Motor neuron (in vitro differentiated cells): ENCODE measurements at places on chromosomes 11 and 22. TPM values are rescaled to one million over a fixed set of nuclear protein-coding genes. Genes with fewer than 3 reads are reported as not detected.
A peak's percentile ranks its signal among the peaks of the same experiment; 100 is the strongest.

The NAALADL1 gene
- 3.0 TPM in 1 of 2 replicates, not detected in the other for total RNA-seq

DNA sequence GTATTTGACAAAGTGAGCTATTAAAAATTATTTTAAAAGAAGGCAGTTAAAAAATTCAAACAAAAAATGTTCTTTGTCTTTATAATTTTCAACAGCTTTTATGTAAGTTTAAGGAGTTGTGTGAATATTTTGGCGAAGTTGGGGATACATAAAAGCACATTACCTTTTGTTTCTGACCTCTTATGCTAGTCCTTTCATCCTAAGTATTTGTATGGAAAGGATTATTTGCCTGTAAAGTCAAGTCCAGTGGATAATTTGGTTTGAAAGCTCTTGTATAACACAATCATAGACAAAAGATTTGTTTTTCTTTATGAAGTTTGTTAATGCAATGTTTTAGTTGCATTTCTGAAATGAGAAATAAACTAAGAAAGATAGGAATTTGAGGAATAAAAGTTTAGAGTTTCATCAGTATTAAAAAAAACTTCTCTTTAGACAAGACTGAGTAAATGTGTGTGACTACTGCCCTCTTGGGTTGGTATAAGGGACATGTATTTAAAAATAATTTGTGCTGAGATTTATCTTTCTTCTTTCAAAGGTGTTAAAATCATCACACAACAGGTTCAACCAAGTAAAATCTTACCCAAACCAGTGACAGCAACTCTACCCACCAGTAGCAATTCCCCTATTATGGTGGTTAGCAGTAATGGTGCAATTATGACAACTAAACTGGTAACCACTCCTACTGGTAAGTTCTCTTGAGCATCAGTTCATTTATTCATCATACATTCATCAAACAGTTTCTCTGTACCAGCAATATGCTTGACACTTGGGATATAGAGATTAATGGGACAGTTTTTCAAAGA is 68.2 kb downstream of the EMSY start:
- ATAC-seq: no peak

GRCh38 chr11:1054143-1055108 is 17.9 kb upstream of the MUC6 start:
- peak; percentile 2 for ATAC-seq

The POU2AF2 gene
- total RNA-seq: not detected in 2 replicates

GRCh38 chr11:35398881-35399280 is 20.5 kb downstream of the SLC1A2 start:
- no peak for ATAC-seq

- ATAC-seq: peak; percentile 86
These were observed 12.2 kb downstream of the NECTIN1 start for GRCh38 chr11:119716582-119717498.

DNA sequence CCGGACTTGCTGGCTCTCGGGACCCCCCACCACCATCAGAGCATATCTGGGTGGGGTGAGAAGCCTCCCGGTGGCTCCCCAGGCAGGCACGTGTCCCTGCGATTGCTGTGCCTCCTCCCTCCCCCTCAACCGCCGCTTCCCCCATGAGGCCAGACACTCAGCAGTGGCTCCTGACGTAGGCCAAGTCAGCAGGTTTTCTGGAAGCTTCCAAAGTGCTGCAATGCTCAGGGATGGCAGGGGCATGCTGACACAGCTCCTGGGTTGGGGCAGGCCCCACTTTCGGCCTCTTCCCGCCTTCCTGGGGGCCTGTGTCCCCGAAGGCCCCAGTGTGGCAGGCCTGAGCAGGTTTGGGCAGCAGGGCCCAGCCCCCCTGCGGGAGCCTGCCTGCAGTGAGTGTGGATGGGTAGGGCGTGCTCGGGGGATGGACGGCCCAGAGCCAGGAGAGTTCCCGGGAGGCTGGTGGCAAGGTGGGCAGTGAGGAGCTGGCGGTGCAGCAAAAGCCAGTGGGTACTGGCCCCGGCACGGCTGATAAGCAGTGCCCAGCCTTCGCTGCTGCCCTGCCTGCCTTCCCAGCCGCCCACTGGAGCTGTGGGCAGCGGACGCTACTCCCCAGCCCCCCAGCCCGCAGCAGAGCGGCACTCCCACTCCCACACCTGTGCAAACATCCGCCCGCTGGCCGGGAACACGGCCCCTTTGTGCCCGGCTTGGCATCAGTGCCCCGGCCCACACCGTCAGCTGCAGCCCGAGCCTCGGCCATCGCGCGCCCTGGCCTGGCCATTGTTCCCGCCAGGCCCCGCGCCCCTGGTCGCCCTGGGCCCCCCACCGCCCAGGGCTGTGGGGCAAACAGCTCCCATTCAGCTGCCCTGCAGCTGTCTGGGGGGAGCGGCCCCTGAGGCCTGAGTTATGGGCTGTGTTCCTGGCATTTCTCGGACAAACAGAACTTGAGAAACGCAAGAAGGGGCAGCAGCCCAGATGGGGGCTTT is 125.0 kb downstream of the KCNQ1OT1 start:
- ATAC-seq: no peak

The CHRM4 gene
- total RNA-seq: 0.83 and 1.1 TPM in 2 replicates

The ADAMTS15 gene
- total RNA-seq: 0.57 and 0.64 TPM in 2 replicates

The OR4P4 gene
- 0.19 and 0.24 TPM in 2 replicates for total RNA-seq
